ENCODE measurements at places on chromosomes 16 and 17.
A peak's percentile ranks its signal among the peaks of the same experiment; 100 is the strongest.

- DNase-seq = no peak
Measured at GRCh38 chr16:83882163-83882885, 16.6 kb upstream of the MLYCD start.

GRCh38 chr16:19760356-19761060 is 42.4 kb downstream of the IQCK start:
- DNase-seq = no peak

- peak; percentile 71 for DNase-seq
Measured at GRCh38 chr16:85327731-85328675, 215.7 kb upstream of the CIBAR2 start.

GRCh38 chr16:87190288-87191230 is 126.6 kb downstream of the C16orf95 start:
- DNase-seq = no peak

GRCh38 chr16:66152823-66153393 is 213.6 kb upstream of the CDH5 start:
- no peak for DNase-seq

DNA sequence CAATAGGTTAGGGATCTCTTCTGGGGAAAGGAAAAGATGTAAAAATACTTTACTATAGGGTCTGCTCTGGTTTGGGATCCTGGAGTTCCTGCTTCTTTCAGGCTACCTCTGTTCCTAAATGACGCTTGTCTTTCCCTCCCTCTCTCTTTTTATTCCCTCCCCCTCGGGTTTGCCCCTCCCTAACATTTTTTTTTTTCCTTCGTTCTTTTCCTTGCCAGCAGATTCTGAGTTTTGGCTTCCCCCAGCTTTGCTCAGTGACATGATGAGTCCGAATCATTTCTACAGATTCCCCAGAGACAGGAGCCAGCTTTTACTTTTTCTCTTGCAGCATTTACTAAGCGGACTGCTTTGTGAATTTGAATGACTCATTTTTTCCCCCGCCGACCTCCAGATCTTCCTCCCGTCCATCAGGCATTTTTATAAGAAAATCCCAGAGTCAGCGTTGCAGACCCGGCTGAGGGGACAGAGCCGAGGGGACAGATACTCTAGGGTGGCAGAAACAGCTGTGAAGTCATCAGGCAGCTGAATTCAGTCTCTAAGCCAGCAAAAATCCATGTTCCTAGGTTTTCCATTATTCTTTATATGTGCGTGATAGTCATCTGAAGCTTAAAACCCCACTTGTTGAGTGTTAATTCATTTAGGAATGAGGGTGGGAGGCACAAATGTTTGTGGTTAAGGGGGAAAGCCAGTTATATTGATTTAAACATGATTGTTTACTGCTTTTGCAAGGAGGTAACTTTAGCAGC is at the start of gene TMEM100:
Gene TMEM100, minus strand, starts transcription at position 123 of the 746 bp plus-strand sequence. CDS start 1,794 bp downstream, outside the sequence.
- DNase-seq = no peak

DNA sequence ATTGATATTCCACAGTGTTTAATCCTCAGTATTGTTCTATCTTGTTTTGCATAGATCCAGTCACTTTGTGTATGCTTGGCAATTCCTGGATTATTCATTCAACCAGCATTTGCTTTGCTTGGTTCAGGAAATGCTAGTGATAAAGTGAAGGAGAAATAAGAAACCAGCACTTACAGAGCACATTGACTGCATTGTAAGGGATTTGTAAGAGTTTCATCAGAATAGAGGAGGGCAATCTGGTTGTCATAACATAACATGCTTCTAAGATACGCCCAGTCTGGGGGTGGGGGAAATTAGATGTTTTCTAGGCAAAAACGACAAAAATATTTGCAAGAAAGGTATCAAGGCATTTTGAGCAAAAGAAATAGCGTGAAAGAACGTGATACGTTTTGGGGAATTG is 40.4 kb downstream of the TNRC6A start:
- DNase-seq = no peak

DNA sequence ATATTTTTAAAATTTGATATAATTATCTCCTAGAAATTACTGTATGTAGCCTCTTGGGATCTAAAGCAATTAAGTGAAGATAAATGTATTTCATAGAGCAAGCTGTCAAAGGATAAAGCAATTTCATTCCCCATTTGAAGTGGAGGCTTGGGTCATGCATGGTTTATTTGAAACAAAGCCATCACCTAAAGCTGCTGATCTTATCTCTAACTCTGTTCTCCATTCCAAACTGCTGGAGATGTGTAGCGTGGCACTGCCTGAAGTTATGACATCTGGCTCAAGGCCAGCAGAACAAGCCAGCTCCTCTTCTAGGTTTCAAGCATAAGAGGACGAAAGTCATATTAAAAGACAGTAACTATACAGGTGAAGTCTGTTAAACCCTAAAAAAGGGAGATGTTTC is 83.9 kb downstream of the HIC1 start:
- peak; percentile 97 for DNase-seq

GRCh38 chr16:8505327-8505991 is 84.9 kb downstream of the TMEM114 start:
- no peak for DNase-seq

DNA sequence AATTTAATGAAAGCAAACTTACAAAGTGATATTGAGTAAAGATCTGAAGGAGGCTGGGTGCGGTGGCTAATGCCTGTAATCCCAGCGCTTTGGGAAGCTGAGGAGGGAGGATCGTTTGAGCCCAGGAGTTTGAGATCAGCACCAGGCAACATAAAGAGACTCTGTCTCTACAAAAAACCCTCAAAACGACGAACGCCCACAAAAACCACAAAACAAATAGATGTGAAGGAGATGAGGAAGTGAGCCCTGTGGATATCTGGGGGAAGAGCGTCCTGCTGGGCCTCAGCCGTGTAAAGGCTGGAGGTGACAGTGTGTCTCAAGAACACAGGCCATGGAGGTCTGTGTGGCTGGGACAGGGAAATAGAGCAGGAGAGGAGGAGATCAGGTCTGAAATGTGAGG is 68.8 kb downstream of the ITFG1 start:
- DNase-seq = no peak
